CD4-positive, alpha-beta T cell treated with Interleukin-12 subunit alpha and Interleukin-12 subunit beta, for 1 hour (primary cell): ENCODE measurements at places on chromosomes 6 and 20.

- no peak for DNase-seq
These were observed 256.7 kb downstream of the CLIC5 start for GRCh38 chr6:45758787-45759471.

DNA sequence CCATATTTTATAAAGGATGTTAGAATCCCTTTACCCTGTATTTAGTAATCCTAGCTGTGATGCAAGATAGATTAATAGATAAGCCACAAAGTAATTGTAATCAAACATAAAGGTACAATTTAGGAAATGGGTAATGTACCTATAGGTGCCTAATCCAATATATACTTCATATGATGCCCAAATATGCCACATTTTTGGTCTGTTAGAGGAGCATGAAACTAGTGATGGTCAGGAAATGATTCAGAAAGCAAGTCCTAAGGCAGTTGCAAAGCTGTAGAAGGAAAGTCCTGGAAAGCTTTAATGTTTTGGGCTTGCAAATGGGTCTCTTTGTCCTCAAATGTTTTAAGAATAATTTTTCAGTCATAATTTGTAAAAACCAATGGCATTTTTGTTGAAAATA, 76.6 kb upstream of the PTPRK start:
- no peak for DNase-seq

GRCh38 chr6:162056061-162056460, 671.5 kb downstream of the PRKN start:
- no peak for DNase-seq

DNA sequence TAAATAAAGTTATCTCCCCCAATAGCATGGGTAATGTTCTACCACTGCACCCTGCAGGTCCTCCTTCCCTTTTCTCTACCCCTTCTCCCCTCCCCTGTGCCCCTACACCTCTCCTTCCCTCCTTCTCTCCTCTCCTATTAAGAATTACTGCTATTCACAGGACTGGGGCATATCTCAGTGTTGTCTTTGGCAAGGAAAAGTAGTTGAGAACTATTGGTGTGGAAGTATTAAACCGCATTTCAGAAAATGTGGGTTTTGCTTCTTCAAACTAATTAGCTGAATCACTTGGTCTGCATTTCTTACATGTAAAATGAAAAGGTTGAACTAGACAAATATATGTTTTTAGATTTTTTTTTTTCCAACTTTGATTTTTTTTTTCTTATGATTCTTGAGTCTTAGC, 296.3 kb downstream of the CDKAL1 start:
- DNase-seq: no peak

DNA sequence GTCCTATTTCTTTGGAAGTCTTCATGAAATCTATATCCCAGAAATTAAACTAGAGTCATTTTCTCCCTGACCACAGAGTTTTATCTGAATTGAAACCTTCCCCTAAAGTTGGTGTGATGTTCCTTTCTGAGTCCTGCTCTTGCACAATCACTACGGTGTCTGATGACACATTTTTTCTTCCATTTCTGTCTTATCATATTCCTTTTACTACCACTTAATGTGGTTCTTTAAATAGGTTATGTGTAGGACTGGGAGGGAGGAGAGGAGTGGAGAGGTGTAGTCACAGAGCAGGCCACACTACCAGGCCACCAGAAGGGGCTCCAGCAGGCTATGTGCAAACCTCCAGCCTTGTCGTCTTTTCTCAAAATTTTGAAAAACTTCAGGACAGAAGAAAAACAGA, 39.7 kb upstream of the ATXN1 start:
- DNase-seq: no peak

DNA sequence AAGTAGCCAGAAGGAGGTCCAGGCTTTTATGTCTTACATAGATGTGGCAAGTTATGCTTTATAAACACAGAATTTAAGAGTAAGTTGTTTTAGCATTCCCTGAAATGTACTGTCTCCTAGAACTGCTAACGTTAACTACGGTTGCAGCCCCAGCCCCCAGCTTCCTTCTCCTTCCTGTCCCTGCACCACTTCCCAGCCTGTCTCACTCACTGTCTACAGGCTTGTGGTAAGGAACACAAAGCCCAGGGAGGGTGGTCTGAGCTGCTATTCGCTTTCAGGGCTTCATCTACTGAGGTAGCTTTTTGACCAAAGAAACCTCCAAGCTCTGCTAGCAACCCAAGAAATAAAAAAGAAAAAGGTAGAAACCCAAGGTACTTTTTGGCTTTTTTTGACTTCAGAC, 35.9 kb downstream of the PCSK2 start:
- no peak for DNase-seq

DNA sequence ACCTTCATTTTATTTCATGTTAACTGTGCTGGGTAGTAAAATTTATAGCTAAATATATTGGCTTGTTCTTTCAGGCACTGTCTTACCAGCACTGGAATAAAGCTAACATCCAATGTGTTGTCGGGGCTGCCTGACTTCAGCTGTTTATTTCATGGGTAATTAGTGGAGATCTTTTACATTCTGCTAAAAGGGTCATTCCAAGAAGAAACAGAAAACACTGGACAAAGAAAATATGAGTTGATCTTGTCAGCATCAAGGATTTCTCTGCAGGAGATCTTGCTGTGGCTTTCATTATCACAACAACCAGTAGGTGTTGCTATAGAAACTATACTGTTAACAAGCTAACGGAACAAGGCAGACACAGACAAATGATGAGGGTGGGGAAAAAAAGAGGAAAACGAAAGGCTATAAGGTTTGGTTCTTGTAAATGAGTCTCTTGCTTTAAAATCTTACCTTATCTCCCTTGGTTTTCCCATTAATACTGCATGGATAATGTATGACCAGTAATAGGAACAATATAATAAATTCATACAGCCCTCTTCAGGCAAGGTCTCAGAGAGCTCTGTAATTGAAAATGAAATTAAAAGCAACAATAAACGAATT, 206.8 kb downstream of the SIM1 start:
- peak; percentile 10 for DNase-seq

- no peak for DNase-seq
These were observed 71.2 kb upstream of the ZMYND8 start for GRCh38 chr20:47427746-47428145.

DNA sequence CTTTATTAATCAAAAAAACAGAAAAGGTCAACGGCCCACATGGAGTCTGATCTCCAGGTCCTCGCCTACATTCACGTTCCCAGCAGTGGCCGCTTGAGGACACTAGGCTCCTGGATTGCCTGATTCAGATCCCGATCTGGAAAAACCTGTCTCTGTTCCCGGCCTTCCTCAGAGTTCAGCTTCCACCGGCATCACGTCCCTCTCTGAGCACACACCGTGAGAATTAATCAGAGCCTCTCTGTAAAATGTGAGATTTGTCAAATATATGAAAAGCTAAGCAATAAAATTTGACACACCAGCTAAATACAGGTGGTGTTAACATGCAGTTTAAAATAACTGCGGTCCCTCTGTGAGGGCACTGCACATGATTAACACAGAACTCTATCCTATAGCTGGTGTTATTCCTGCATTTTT, 122.8 kb upstream of the COL21A1 start:
- no peak for DNase-seq

DNA sequence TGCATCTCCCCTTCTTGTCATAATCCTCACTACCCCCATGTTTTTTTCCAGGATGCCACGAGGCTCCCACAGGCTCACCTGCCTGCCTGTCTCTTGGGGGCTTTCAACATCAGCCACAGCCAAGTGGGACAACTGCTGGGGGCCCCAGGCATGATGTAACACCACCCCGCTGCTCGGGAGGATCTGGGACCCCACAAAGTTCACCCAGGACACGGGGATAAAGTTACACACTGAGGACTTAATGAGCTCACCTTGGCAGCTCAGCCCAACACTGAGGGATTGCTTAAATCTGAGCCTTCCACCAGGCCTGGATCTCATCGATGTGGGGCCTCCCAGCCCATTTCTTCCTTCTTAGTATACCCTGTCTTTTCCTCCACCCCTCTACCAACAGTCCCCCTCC, 56.4 kb upstream of the NNAT start:
- DNase-seq: no peak

DNA sequence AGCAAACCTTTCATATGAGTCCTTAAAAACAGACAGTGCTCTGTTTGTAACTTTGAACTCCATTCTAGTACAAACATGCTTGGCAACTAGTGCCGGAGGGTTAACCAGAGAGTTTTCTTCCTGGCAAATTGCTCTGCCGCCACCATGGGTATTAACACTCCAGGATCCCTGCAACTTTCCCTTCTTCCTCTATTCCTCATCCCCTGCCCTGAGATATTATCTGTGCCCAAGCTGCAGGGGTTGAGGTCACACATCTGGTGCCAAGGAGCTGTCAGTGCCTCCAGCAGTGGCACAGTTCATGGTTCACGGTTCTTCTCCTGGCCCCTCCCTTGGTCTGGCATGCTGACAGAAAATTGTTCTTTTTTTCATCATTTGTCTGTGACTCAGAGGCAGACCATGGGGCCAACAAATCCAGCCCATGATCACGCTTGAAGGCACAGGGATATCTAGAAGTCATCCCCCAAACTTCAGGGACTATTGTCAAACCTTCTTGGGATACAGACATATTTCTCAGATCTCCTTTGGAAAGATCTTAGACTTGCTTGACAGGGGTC, 77.5 kb downstream of the ATXN1 start:
- DNase-seq: peak; percentile 31

- no peak for DNase-seq
These were observed 21.3 kb upstream of the SCGN start for GRCh38 chr6:25630508-25631278.

GRCh38 chr6:55423933-55424332, 96.7 kb downstream of the GFRAL start:
- DNase-seq: no peak

GRCh38 chr20:23061734-23062561, 12.5 kb upstream of the THBD start:
- DNase-seq: no peak
